ENCODE measurements at places on chromosomes 7 and 10.

DNA sequence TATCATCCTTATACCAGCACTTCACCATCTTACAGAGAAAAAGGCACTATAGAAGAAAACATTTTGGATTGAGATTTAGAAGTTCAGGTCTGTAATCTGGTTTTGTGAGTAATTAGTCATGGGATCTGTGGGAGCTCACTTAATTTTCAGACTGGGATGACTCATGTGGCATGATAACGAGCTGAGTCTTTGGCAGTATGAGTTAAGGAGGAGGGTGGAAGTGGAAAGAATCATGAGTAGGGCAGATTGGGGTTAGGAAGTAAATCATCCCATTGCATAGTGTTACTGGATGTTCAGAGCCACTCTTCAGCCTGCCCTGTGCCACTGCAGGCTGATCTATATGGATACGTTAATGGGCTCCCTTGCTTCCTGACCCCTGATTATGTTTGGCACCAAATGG, 64.9 kb downstream of the ZNF92 start:
- DNase-seq: no peak

GRCh38 chr7:151131592-151132293, 35.8 kb downstream of the GBX1 start:
- DNase-seq: no peak

DNA sequence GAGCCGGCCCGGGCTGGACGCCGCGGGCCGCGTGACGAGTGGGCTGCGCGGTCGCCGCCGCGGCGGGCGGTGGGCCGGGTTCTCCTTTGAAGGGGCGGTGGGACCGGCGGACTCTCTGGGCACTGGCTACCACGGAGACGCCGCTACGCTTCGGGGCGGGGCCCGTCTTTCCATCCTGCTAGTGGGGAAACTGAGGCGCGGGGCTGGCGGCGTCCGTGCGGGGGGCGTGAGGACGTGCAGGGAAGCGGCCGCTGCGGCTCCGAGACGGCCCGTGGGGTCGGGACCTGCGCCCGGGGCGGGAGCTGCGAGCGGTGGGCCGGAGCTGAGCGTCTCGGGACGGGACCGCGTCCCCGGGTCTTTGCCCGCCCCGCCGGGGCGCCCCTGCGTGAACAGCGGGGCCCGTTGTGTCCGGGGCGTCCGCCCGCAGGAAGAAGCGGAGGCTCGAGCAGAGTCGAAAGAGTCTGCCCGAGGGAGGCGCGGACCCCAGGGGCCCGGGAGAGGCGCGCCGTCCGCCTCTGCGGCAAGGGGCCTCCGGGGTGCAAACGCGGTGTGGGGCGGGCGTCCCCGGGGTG, 548 bp upstream of the BNIP3 start:
- no peak for DNase-seq

DNA sequence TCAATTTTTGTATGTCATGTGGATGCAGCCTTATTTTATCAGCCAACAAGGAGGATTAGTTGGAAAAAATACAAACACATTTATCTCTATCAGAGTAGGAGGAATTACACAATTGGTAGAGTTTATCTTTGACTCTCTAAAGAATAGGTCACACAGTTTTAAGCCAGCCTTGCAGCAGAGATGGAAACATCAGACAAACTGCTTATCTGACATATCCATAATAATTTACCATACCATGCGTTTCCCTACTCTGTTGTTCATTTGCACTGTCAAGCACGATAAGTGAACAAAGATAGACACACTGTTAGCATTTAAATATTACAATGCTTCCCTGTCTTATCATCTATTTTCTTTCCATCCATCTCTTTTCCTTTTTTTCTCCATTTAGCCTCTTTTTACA, 283.7 kb upstream of the SMIM30 start:
- DNase-seq: no peak

- no peak for DNase-seq
These were observed 2.7 kb upstream of the ARL4A start for GRCh38 chr7:12684733-12685132.

GRCh38 chr10:129883029-129883428, 81.0 kb downstream of the EBF3 start:
- no peak for DNase-seq

GRCh38 chr7:108152198-108152597, 22.0 kb upstream of the LAMB4 start:
- DNase-seq: no peak

- no peak for DNase-seq
These were observed 397.5 kb downstream of the CDC14C start for GRCh38 chr7:49321843-49322242.

DNA sequence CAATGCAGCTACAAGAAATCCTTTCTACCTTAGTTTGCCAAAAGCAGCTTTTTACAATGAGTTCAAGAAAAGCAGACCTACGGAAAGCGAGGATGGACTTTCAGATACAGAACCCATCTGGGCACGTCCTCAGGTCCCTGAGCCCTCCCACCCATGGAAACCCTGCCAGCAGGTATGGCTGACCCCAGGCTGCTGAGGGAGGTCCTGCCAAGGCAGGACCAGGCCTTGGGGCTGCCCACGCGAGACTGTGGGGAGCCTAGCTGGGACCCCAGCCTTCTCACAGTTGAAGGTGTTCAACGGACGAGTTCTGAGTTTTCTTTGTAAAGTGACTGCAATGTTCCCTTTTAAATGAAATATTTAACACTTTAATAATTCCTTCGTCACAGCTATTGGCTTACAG, 245.0 kb downstream of the MGMT start:
- DNase-seq: no peak

DNA sequence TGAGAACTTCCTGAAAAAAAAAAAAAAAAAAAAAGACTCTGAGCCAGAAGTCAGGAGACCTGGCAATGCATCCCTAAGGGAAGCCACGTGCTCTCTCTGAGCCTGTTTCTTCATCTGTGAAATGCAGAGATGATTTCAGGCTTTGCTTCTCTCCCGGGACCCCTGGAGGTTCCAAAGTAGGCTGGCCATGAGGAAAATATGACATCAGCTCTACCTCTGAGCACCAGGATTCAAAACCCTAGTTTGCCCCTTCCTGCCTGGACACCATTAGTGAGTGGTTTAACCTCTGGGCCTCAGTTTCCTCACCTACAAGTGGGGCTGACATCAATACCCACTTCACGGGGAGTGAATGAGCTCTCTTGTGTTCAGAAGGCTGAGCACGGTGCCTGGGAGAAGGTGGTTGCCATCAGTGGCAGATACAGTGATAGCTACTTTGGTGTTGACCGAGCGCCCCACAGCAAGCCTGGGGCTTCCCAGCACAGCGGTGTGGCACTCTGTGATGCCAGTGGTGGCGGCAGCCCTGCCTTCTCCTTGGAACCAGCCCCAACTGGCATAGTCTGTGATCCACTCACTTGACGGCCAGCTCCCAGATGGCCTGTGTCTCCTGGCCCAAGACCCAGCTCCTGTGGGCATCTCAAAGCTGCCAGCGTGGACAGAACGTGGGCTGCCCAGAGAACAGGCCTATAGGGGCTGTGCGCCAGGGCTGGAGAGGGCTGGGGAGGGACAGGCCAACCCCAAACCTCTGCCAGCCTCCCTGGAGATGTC, 153.1 kb upstream of the UNC5B start:
- DNase-seq: no peak

DNA sequence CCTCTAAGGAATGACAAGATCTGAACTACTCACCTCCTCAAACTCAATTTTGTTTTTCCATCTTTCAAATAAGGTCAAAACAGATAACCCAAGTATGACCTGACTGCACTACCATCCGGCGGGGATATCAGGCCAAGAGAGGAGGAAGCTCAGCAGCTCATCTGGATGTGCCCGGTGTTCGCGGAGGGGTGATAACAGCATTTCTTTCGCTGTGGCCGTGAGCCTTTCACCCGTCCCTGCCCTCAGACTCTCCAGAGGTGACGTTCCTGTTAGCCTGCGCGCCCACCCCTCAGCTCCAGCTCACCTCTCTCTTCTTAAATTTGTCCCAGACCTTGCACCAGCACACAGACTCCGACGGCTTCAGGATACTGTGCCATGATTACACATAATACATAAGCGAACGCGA, 526 bp downstream of the ZNF248 start:
- peak; percentile 5 for DNase-seq

DNA sequence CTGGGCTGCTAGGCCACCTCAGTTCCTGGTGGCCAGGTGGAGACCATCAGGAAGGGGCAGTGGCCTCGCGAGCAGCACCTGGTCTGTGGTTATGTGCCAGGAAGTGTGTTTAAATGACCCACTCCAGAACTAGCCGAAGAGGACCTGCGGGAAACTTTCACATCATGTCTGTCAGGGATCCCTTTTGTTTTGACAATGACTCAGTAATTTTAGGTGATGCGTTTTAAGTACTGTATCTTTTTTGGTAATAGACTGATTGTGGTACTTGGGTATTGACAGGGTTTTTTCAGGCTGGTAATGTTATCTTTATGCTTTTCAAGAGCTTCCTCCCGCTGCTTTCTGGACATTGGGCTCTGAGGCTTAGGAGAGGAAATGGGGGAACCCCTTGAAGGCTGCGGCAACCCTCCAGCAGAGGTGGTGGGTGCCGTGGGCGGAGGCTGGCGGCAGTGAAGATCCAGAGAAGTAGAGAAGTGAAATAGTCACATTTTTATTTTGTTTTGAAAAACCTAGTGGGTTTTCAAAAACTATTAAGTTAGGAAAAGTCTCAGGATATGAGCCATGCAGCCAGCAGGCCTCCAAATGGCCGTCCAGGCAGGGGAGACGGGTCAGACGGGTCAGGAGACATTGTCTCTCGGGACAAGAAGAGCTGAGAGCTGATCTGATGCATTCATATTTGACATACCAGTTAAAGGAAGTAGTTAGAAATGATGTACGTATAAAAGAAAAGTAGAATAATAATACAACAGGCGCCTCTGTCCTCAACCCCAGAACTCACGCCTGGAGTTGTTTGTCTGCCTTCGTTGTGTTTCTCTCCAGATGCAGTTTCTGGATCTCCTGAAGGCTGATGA, 27.7 kb downstream of the PPP2R2D start:
- no peak for DNase-seq

GRCh38 chr10:132786476-132786883, 533 bp upstream of the NKX6-2 start:
- DNase-seq: no peak

DNA sequence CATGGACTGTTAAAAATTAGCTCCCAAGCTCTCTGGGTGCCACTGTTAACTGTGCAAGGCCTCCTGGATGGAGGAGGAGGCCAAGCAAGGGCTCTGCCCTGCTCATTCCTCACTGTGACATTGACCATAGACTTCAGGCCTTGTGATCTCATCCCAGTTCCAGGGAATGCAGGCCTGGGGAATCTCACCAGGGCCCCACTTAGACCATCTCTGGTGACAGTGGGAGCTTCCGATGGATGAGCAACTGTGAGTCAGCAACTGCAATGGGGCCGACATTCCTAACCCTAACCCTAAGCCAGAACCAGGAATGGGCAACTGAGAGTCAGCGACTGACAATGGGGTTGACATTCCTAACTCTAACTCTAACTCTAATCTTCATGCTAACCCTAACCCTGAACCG, 50.4 kb upstream of the MSMB start:
- no peak for DNase-seq

GRCh38 chr10:11086177-11086840, 68.6 kb downstream of the CELF2 start:
- DNase-seq: no peak

GRCh38 chr7:43192806-43193460, 80.5 kb downstream of the HECW1 start:
- no peak for DNase-seq

GRCh38 chr10:55820071-55820470, 541.0 kb downstream of the ZWINT start:
- no peak for DNase-seq

DNA sequence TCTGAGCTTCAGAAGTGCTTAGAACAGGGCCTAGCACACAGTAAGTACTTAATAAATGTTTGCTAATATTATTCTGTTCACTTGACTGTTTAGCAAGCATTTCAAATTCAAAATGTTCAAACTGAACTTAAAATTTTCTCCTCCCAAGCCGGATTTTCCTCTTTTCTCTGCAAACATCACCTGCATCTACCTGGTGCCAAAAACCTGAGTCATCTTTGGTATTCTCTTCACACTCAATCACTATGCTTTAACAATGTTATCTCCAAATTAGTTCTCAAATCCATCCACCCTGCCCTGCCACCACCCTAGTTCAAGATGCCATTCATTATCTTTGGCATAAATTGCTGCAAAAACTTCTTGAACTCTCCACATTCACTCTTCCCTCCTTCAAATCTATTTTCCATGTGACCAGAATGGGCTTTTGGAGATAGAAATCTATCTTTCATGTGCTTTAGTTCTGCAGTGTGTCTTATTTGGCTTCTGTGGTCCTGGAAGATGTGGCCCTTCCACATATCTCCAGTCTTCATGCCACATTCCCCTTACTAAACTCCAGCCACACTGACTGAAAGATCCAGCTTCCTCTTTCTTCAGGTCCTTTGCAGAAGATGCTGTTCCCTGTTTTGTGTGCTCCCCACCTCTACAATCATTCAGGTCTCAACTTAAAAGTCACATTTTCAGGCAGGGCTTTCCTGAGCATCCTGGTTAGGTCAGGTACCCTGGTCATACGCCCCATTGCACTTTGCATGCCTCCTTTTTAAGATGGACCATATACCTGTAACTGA, 2.0 kb downstream of the GGCT start:
- no peak for DNase-seq

DNA sequence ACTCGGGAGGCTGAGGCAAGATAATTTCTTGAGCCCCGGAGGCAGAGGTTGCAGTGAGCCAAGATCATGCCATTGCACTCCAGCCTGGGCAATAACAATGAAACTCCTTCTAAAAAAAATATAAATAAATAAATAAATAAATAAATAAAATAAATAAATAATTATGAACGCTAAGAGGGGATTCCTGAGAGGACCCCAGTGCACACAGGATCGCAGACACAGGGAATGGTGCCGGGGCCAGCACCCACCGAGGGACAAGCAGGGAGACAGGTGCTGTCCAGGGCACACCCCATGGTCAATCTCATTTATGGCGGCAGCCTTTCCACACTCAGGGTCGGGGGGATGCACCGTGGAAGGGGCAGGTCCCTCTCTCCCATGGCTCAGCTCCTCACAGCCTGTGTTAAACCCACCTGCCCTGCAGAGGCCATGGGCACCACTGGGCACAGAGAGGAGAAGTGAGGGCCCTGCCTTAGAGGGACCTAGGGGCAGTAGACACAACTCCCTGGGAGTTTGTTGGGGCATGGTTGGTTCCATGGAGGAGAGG, 2.2 kb upstream of the RAMP3 start:
- DNase-seq: no peak

DNA sequence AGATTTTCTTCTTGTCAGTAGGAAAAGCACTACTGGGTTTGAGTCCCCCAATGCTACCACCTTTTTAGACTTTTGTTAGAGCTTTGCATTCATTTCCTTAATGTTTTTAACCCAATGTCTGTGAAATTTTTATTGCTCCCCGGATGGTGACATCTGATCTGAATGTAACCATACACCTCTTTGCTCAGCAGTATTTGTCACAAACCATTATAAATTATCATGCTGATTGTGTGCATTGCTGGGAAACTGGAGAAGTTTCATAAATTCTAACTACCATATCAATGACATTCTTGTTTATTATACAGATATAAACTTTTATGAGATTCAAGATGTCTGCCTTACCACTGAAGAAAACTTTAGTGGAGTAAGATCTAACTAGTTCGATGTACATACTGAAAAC, 8.5 kb downstream of the NRP1 start:
- DNase-seq: no peak
